ENCODE measurements at places on chromosomes 2 and 18.
A peak's percentile ranks its signal among the peaks of the same experiment; 100 is the strongest.

GRCh38 chr2:208040199-208041171 is 15.2 kb upstream of the PLEKHM3 start:
- H3K36me3 ChIP-seq = no peaks in the 10 kb centered on the region
- H3K4me1 ChIP-seq = peaks cover 2% of the 10 kb centered on the region
- no peak overlapping the region for H3K27ac ChIP-seq
- no peaks in the 10 kb centered on the region for H3K27me3 ChIP-seq
- H3K4me3 ChIP-seq = no peak overlapping the region
- peak; percentile 73 for DNase-seq

DNA sequence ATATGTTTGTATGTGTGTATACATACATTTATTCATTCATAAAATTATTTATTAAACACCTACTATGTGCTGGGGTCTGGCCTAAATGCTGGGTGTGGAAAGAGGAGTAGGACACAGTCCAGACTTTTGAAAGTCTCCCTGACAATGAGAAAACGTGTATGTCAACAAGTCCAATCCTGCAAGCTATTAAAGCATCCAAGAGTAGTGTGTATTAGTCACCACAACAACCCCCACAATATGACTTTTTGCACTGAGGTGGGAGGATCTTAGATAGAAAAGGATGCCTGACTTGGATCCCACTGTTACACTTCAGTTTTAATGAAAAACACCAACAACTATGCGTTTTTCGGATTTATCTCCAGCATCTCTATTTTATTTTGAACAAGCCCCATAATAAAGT is 446.4 kb downstream of the EPHA4 start:
- H3K4me1 ChIP-seq = no peaks in the 10 kb centered on the region
- no peak for DNase-seq
- H3K4me3 ChIP-seq = no peak overlapping the region
- H3K36me3 ChIP-seq = peaks cover 12% of the 10 kb centered on the region
- no peak overlapping the region for H3K27ac ChIP-seq

- H3K4me1 ChIP-seq = peaks cover 4% of the 10 kb centered on the region
- no peak overlapping the region for H3K27ac ChIP-seq
- no peak overlapping the region for H3K4me3 ChIP-seq
- H3K27me3 ChIP-seq = no peaks in the 10 kb centered on the region
- no peak for DNase-seq
- no peaks in the 10 kb centered on the region for H3K36me3 ChIP-seq
Measured at GRCh38 chr2:201901786-201902185, 95.4 kb downstream of the CDK15 start.

DNA sequence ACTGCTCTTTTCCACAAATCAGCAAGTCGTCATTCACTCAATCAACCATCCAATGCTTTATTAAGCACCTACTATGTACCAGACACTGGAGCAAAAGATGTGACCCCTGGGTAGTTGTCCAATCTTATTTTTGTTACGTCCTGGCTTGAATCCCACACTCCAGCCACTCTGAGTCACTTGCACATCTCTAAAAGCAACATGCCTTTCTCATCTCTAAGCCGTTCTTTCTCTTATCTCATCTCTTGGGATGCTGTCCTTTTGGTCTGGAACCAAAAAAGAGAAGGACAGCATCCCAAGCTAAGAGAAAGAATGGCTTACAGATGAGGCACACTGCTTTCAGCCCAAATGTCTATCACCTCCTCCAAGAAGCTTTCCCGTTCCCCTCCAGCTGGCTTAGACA is 58.8 kb downstream of the RNF152 start:
- no peak overlapping the region for H3K27ac ChIP-seq
- H3K4me1 ChIP-seq = no peaks in the 10 kb centered on the region
- DNase-seq = no peak
- H3K36me3 ChIP-seq = peaks cover 4% of the 10 kb centered on the region
- H3K4me3 ChIP-seq = no peak overlapping the region

DNA sequence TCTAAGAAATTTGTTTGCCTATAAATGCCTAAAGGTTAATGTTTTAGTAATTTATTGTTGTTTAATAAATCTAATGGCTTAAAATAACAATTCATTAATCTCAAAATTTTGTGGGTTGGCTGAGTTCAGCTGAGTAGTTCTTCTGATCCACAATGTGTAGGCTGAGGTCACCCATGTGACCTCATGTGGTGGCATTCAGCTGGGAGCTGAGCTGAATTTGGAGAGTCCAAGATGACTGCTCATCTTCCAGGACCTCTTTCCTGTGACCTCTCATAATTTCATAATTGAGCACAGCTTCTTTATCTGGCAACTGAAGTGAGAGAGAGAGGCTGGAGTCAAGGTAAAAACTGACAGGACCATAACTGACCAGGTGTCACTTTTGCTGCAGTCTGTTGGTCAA is 132.4 kb downstream of the TXNL1 start:
- H3K4me3 ChIP-seq = no peak overlapping the region
- H3K27me3 ChIP-seq = no peaks in the 10 kb centered on the region
- H3K27ac ChIP-seq = no peak overlapping the region
- no peaks in the 10 kb centered on the region for H3K36me3 ChIP-seq

DNA sequence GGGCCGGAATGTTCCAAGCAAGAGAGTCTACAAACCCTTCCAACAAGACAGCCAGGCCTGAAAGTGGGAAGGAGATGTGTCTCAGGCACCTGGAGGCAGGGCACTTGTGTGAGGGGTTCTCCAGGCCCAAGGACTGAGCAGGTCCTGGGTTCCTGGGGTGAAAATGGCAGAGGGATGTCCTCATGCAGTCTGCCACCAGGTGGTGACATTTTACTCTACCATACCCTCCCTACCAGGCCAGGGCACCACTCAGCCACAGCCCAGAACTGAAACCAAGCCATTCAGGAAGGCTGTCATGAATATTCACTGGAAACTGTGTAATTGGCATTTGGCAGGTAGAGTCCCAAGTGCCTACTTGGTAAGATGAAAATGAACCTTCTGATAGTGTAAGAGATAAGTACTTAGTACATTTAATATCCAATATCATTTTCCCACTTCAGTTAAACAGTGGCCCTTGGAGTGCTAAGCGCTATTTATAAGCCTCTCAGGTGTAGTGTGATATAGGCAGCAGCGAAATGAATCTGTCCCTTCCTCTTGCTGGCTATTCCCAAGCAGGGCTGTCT is 185.1 kb downstream of the MYO5B start:
- H3K27ac ChIP-seq = no peak overlapping the region
- no peak overlapping the region for H3K4me3 ChIP-seq
- H3K36me3 ChIP-seq = no peaks in the 10 kb centered on the region
- DNase-seq = peak; percentile 67

DNA sequence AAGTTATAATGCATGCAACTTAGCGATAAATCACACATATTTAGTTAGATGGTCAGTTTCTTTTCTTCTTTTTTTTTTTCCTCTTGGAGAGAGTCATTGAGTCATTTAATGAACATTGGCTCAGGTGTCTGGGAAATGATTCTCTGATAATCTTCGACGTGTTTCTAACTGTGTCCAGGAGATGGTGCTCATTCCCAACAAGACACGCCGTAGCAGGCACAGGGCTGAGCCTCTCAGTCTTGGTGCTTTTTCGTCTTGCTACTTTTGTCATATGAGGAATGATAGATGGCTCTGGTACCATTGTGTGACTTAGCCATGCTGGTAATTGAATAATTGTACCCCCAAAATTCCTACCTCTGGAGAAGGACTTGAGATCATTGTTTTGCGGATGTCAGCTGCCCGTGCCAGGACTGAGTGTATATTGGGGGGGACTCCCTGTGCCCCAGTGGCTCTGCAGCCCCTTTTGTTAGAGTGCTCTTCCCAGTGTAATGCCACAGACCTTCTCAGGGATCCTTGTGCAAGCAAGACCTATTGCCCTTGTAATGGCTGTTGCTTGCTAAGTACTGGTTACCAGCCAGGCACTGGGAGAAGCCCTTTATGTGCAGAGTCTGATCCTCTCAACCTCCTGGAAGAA is 107.6 kb upstream of the CYRIA start:
- H3K27ac ChIP-seq = no peak overlapping the region
- H3K4me1 ChIP-seq = no peaks in the 10 kb centered on the region
- H3K4me3 ChIP-seq = no peak overlapping the region
- peak; percentile 53 for DNase-seq
- no peaks in the 10 kb centered on the region for H3K27me3 ChIP-seq

- DNase-seq = no peak
- no peaks in the 10 kb centered on the region for H3K4me1 ChIP-seq
- H3K36me3 ChIP-seq = peaks cover 14% of the 10 kb centered on the region
- H3K27me3 ChIP-seq = no peaks in the 10 kb centered on the region
- H3K27ac ChIP-seq = no peak overlapping the region
- no peak overlapping the region for H3K4me3 ChIP-seq
Measured at GRCh38 chr2:135226961-135227360, 174.9 kb downstream of the RAB3GAP1 start.

DNA sequence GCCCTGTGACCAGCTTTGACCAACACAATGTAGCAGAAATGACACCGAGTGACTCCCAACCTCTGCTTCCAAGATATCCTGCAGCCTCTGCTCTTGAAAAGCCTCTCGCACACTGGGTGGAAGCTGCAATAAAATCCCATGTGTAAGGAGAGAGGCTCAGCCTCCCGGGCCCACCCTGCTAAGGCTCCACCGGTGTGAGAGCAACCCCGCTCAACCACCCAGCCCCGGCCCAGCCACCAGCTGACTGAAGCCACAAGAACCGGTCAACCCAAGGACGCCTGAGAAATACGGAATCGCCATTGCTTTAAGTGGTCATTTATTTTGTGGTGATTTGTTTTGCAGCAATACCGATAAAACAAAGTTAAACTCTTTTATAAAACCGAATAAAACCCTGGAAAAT is 452.8 kb upstream of the SMIM21 start:
- no peaks in the 10 kb centered on the region for H3K4me1 ChIP-seq
- peaks cover 5% of the 10 kb centered on the region for H3K36me3 ChIP-seq
- no peak for DNase-seq
- H3K27ac ChIP-seq = no peak overlapping the region
- H3K4me3 ChIP-seq = no peak overlapping the region

- H3K27ac ChIP-seq = no peak overlapping the region
- H3K27me3 ChIP-seq = no peaks in the 10 kb centered on the region
Measured at GRCh38 chr18:35756506-35757117, 175.1 kb downstream of the GALNT1 start.

- H3K4me3 ChIP-seq = no peak overlapping the region
- DNase-seq = no peak
- H3K36me3 ChIP-seq = no peaks in the 10 kb centered on the region
- no peaks in the 10 kb centered on the region for H3K27me3 ChIP-seq
Measured at GRCh38 chr2:241473399-241473798, 35.0 kb downstream of the STK25 start.

DNA sequence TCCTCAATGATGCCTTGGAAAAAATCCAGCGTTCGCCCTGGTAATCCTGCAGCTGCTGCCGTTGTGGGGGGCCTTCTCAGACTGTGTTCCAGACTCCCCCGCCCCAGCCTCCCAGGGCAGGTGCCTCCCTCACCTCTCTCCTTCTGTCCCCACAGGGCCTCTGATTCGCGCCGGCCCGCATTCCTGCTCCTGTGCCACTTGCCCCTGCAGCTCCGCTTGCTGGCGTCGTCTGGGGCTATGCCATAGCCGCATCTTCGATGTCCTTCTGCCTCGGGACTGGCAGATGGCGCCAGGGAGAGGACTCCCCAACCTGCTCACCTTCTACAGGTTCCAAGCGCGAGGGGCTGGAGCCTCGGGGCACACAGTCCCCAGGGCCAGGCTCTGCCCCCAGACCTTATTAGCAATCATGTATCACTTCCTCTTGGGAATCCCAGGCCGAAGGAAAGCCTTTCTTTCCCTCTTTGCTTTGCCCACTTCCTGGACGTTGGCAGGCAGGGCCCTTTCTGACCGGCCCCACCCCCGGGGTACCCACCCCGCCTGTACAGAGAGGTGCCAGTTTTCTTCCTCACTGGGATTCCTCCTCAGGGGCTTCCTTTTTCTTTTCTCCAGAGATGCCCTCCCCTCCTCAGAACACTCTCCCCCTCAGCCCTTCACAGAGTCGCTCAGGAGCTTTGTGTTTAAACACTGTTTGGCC is 4.4 kb downstream of the SPATA3 start:
- H3K4me1 ChIP-seq = no peaks in the 10 kb centered on the region
- DNase-seq = peak; percentile 84
- peaks cover 6% of the 10 kb centered on the region for H3K36me3 ChIP-seq
- no peaks in the 10 kb centered on the region for H3K27me3 ChIP-seq
- no peak overlapping the region for H3K4me3 ChIP-seq

DNA sequence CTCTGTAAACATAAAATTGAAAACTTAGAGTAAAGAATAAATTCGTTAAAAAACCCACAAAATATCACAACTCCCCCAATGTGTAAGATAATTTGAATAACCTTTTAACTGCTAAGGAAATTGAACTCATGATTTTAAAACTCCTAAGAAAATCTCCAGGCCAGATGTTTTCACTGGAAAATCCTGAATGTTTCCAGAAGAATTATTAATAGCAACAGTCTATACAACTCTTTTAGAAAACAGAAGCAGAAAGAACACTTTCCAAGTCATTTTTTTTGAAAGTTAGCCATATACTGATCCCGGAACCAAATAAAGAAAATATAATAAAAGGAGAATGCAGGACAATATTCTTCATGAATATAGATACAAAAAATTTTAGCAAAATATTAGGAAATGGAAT is 165.6 kb downstream of the ACOXL start:
- H3K4me1 ChIP-seq = no peaks in the 10 kb centered on the region
- peaks cover 7% of the 10 kb centered on the region for H3K36me3 ChIP-seq

DNA sequence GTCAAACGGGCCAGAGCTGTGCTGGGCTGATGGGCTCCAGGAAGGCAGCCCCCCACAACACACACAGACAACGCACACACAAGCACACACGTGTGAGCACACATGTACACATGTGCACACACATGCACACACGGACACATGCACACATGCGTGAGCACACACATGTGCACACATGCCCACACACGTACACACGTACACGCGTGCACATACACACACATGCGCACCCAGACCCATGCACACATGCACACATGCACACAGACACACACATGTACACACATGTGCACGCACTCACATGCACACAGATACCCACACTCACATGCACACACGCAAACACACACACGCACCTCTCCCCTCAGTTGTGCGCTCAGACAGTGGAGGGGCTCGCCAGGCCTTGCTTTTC is 31.2 kb upstream of the HPCAL1 start:
- DNase-seq = peak; percentile 13
- no peaks in the 10 kb centered on the region for H3K27me3 ChIP-seq
- 0 out of 3 replicates have a peak overlapping the region, but pooled peaks have one; percentile 30 for H3K4me3 ChIP-seq
- H3K27ac ChIP-seq = no peak overlapping the region
- H3K36me3 ChIP-seq = no peaks in the 10 kb centered on the region
- no peaks in the 10 kb centered on the region for H3K4me1 ChIP-seq

GRCh38 chr2:150020937-150021673 is 433.5 kb upstream of the MMADHC start:
- no peak overlapping the region for H3K27ac ChIP-seq
- peaks cover 2% of the 10 kb centered on the region for H3K4me1 ChIP-seq

DNA sequence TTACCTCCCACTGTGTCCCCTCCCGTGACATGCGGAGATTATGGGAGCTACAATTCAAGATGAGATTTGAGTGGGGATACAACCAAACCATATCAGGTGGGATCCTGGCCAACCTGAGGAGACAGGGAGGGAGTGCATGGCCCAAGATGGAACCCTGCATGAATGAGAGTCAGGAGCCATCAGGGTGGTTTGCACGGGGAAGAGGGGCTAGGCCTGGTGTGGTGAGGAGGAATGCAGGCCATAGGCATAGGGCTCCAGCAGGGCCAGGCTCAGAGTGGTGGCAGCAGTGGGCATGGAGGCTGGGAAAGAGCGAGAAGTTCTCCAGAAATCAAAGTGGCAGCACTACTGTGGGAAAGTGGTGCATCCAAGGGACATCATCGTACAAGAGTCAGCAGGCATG is 74.0 kb upstream of the BCL2L11 start:
- no peaks in the 10 kb centered on the region for H3K27me3 ChIP-seq
- DNase-seq = no peak
- H3K36me3 ChIP-seq = peaks cover 2% of the 10 kb centered on the region
- no peak overlapping the region for H3K27ac ChIP-seq
- no peak overlapping the region for H3K4me3 ChIP-seq

GRCh38 chr2:109266496-109266895 is 137.5 kb downstream of the SH3RF3 start:
- no peaks in the 10 kb centered on the region for H3K36me3 ChIP-seq
- no peak for DNase-seq
- H3K27me3 ChIP-seq = no peaks in the 10 kb centered on the region
- no peaks in the 10 kb centered on the region for H3K4me1 ChIP-seq
